GM12892 (cell line): ENCODE measurements at places on chromosomes 3 and 15.

DNA sequence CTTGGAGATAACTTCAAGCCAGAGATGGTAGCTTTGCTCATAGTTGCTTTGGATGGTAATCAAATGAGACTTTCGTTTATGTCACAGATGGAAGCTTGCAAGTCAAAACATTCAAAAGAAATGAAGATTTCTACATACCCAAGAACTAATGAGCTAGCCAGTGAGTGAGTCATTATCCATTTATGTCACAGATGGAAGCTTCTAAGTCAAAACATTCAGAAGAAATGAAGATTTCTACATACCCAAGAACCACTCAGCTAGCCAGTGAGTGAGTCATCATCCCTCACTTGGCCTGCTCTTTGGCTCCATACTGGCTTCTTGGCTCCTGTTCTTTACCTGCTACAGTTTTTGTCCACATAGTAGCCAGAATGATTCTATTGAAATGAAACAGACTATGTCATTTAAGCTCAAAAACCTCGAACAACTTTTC, 559.8 kb upstream of the CBLB start:
- DNase-seq, result no peak

DNA sequence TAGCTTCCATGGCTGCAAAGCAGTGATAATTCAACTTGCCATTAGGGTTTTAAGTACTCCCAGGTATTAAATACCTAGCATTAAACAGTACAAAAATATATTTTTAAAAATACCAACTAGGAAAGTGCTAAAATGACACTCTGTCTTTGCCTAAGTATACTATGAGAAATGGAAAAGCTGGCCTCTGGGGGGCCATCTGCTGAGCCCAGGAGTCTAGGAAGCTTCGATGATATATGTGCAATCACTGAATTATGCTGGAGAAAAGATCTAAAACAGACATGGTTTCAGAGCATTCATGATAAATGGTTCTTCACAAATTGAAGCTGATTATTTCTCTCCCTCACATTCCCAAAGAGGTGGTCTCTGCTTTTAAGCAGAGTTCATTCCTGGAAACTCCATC, 191.8 kb downstream of the OPA1 start:
- DNase-seq, result no peak

- DNase-seq, result peak; percentile 56
These were observed 817 bp downstream of the CLK3 start for GRCh38 chr15:74616366-74616939.

DNA sequence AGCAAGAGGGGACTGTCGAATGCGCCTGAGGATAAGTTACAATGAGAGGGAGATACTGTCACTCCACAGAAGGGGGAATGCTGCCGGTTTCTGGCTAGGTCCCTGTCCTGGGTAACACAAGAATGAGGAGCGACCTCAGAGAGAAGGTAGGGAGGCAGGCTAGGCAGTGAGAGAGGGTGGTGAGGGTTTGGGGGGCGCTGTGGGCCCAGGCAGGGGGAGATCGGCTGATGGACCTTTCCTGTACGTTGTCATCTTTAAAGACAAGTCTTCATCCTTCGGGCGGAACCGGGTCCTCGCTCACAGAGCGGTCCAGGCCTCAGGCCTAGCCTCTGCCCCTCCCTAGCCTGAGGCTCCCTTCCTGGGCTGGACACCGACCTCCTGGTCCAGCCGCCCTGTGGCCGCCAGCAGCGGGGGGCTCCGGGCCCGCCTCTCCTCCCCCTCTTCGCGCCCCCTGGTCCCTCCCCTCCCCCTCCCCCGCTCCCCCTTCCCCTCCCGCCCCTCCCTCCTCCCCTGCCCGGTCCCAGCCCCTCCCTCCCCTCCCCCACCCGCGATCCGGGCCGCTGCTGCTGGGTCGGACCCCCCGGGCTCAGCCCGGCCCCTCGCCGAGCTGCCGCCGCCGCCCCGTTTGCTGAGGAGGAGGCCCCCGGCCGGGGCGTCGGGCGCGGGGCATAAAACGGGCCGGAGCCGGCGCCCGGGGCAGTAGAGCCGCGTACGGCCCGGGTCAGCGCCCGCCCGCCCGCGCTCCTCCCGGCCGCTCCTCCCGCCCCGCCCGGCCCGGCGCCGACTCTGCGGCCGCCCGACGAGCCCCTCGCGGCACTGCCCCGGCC, at the start of gene CHRD:
Gene CHRD (plus strand): TSS at position 697 of the 827 bp plus-strand sequence. CDS start 265 bp downstream, outside the sequence.
- no peak for DNase-seq

DNA sequence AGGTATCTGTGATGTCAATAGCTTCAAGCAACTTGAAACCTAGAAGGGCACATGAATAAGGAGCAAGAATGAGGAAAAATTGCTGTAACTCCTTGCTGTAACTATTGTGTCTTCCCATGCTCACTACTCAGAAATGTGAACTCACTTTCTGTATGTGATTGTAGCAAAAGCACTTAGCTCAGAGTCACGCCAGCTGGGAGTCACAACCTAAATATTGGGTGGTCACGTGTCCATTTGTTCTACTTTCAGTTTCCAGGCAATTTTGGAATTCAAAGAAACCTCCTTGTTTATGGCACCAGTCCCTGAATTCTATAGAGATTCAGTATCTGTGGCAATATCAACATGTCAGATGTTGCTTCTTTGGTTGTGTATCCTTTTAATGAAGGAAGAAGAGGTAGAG, 241.6 kb upstream of the AZI2 start:
- no peak for DNase-seq

- DNase-seq, result no peak
These were observed 7.1 kb downstream of the EIF4E3 start for GRCh38 chr3:71718072-71718471.

DNA sequence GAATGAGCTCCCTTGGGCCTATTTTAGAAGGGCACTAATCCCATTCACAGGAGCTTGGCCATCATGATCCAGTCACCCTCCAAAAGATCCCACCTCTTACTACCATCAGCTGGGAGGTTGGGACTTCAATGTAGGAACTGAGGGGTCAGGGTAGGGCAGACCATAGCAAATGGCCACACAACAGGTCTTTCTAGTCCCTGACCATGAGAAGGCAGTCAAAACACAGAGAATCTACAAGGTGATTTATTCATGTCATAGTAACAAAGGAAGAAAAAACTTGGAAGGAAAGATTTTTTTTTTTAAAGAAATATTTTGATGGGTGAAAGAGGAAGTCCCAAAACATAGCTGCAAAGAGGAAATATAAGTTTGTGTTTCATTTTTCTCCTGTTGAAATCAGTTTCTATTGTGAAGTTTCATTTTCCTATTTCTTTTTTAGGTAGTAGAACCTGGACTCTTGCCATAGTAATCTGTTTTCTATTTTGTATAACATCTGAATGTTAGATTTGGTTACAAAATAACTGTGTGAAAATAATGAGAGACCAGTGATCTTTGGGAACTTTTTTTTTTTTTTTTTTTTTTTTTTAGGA, 23.5 kb upstream of the TNFSF10 start:
- no peak for DNase-seq

DNA sequence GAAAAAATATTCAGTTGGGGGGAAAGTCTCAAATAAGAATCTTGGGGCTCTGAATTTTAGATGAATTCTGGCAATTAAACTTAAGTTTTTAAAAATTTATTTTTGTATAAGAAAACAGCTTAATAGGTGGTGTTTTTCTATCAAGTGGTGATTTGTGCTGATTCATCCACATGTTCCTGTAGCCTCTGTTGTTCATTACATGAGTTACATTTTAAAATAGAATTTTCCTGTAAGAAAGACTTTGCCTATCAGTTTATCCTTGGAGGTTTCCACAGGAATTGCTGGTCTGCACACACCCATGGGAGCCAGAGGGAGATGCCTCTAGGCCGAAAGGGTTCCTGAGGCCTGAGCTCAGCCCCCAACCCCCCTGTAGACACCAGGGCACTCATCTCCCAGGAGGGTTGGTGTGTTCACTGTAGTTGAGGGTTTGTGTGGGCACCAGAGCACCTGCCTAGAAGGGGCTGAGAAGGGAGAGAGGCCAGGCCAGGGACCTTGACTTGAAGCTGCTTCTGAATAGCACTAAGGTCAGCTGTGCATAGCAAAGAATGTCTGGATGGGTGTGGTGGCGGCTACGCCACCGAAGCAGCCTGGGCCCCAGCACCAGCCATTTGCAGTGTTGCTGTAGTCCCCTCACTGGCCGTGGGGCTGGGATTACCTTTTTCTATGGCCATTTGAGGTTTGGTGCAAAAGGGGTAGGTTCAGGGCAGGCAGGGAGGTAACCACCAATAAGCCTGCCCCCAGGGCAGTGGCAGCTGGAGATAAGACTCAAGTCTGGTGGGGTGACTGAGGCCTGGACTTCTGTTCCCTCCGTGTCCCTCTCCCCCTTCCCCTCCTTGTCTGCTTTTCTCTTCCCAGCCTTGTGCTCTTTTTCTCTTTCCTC, 11.9 kb downstream of the DNAJA4 start:
- DNase-seq, result no peak
